ENCODE measurements at places on chromosomes 16 and 17. TPM values are rescaled to one million over a fixed set of nuclear protein-coding genes. Genes with fewer than 3 reads are reported as not detected.

DNA sequence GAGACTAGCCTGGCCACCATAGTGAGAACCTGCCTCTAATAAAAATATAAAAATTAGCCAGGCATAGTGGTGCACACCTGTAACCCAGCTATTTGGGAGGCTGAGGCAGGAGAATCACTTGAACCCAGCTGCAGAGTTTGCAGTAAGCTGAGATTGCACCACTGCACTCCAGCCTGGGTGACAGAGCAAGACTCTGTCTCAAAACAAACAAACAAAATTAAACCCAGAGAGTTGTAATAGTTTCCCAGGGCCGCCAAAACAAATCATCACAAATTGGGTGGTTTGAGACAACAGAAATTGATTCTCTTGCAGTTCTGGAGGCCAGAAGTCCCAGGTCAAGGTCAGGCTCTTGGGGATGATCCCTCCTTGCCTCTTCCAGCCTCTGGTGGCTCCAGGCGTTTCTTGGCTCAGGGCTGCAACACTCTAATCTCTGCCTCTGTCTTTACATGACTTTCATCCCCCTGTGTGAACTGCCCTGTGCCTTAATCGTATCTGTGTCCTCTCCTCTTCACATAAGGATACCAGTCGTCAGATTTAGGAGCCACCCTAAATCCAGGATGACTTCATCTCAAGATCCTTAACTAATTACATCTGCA lies 100.3 kb upstream of the NOL11 start:
- H3K4me3 ChIP-seq: no peak overlapping the region
- H3K27ac ChIP-seq: no peak overlapping the region
- H3K4me1 ChIP-seq: no peaks in the 10 kb centered on the region
- H3K27me3 ChIP-seq: no peaks in the 10 kb centered on the region
- no peak for DNase-seq

- peaks cover 14% of the 10 kb centered on the region for H3K4me1 ChIP-seq
- no peaks in the 10 kb centered on the region for H3K36me3 ChIP-seq
- DNase-seq: no peak
- H3K27me3 ChIP-seq: peaks cover 10% of the 10 kb centered on the region
- H3K4me3 ChIP-seq: no peak overlapping the region
Observed at GRCh38 chr17:50536683-50537646, 4.4 kb downstream of the EPN3 start.

DNA sequence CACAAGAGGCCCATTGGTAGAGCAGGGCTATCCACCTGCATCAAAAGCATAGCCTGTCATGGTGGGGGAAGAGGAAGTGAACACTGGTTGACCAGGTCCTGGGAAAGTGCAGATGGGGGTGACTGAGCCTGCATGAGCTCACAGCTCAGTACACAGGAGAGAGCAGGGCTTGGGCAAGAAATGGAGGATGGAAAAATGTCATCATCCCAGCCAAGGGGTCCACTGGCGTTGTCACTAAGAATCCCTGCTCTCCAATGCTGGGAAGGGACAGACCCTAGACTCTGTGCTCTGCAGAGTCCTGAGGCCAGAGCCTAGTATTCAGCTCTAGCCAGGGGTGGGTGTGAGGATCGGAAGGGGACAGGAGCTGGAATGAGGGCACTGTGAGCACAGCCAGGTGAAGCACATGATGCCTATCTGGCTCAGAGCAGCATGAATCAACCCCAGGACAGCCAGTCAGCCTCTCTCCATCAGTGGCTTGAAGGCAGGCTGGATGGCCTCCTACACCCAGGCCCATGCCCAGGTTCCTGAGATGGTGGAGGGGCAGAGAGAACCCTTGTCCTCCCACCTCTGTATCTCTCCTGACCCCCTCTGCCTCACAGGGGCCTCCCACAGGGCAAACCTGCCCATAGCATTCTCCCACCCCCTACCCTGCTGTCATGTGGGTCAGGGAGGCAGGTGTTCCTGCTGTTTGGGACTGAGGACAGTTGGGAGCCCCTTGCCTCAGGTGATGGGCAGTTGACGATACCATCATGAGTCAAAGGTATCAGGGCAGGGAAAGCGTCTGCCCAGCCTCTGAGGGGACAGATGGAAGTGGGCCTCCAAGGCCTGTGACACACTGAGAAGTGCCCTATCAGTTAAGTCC lies 13.8 kb upstream of the CTCF start:
- peaks cover 5% of the 10 kb centered on the region for H3K36me3 ChIP-seq
- H3K4me1 ChIP-seq: no peaks in the 10 kb centered on the region
- no peak overlapping the region for H3K27ac ChIP-seq
- no peak for DNase-seq

DNA sequence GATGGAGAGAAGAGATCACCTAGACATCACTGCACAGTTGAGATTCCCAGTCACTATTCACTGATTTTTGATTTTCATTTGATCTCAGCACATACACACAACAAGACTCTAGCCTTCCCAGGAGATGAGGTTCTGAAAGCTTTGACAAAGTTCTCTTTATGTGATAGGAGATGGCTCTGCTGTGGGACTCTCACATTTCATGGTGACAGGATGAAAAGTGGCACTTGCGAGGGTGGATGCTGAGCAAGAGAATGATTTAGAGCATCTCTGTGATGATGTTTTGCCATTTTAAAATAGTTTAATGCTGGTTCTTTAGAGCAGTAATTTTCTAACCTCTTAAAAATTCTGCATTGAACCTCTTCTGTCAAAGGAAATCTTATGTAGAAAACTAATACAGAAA lies 113.3 kb upstream of the CA10 start:
- no peaks in the 10 kb centered on the region for H3K36me3 ChIP-seq
- no peak overlapping the region for H3K27ac ChIP-seq
- no peak for DNase-seq
- H3K4me1 ChIP-seq: no peaks in the 10 kb centered on the region
- no peaks in the 10 kb centered on the region for H3K27me3 ChIP-seq

DNA sequence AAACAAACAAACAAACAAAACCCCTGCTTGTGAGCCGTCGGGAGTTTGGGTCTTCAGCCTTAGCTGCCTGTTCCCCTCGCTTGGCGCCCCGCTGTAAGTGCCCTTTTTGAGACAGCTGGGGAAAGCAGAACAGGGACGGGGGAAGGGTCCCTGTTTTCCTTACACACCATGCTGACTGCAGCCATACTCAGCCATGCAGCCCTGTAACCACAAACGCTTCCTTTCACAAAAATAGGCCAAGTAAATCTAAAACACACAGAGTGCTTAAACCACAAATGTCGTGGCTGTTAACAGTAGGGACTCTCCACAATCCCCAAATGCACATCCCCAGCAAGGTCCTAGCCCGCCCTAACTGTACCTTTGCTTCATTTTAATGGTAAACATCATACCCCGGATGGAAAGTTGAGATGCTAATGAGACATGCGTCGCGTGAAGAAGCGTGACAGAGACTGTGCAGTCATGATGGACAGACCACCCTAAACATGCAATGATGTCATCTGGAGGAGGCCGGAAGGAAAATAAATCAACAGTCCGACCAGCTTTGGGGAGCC lies 129.9 kb downstream of the MGAT5B start:
- no peak for DNase-seq
- no peak overlapping the region for H3K4me3 ChIP-seq
- no peaks in the 10 kb centered on the region for H3K36me3 ChIP-seq
- H3K4me1 ChIP-seq: no peaks in the 10 kb centered on the region

Gene ST3GAL2
- 29.0 TPM for total RNA-seq

Gene PYDC1
- total RNA-seq: not detected

Gene CES3
- total RNA-seq: 3.0 TPM

Gene ARHGAP27
- 0.17 TPM for total RNA-seq

Measured in A673 (cell line).